ENCODE measurements at places on chromosomes 4 and X.

GRCh38 chrX:19684311-19684710, 169.0 kb upstream of the MAP3K15 start:
- no peak for DNase-seq

GRCh38 chr4:105896984-105897775, 1.9 kb downstream of the NPNT start:
- DNase-seq, result no peak

DNA sequence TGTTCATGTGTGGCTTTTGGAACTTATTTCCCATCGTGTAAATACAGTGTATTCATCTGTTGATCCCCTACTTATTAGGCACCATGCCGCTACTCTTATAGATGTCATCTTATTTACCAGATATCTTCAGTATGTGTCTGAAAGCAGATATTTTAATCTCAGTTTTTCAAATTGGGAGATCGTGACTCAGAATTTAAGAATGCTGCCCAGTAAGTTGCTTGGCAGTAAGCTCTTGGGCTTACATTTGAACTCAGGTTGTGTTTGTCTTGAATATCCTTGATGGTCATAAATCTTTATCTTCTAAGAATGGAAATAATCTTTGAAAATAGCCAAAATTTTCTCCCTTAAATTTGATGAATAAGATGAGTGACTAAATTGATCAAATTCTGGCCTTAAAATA, 45.9 kb upstream of the RPA4 start:
- no peak for DNase-seq

GRCh38 chr4:182400081-182400480, 156.9 kb downstream of the TENM3 start:
- DNase-seq, result no peak

DNA sequence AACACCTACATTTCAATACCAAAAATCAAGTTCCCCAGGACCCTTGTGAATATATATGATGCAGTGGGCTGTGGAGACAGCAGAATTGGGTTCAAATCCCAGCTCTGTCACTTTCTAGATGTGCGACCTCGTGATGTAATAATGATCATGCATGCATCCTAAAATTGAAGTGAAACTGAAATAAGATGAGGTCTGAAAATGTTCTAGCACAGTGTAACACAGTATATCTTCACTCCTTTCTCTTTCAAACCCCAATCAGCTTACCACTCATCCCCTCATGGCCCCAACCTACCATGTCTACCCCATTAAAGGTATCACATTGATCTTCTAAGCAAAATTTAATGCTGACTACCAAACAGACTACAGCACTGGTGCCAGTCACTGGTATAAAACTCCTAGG, 69.9 kb upstream of the BRS3 start:
- no peak for DNase-seq

DNA sequence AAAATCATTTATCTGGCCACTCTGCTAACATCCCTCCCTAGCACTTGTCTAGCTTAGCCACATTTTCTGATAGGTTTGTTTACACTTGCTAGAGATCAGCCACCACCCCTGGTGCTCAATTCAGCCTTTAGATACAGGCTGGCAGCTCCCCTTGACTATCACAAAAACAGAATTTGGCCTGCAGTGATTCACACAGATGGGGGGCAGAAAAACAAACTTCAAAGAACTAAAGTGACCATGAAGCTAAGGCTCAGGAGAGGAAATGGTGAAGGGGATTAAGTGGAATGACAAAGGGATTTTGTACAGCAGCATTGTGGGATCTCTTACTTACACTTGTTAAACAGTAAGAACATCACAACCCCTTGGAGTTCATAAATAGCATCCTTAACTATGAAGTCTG, 1718.0 kb upstream of the PCDH7 start:
- DNase-seq, result no peak

DNA sequence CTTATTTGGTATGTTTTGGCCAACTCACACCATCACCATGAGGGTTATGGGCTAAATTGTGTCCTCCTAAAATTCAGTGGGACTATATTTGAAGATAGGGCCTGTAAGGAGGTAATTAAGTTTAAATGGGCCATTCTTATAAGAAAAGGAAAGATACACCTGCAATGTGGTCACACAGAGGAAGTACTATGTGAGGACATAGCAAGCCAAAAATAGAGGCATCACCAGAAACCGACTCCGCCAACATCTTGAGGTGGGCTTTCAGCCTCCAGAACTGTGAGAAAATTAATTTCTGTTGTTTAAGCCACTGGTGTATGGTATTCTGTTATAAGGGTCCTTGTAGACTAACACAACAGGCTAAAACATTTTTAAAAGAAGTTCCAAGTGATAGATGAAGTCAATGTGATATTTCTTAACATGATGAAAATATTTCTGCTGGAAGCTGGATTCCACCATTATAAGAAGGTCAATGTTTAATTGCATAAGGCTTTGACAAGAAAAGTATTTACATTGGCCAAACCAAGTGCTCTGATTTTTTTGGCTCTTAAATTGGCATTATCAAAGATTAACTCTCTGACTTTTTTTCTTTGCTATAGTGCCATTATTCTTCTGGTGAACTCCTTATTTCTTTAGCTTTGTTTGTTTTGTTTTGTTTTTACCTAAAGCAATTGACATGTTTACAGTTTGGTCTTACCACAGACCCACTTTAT, 540.9 kb downstream of the PPARGC1A start:
- DNase-seq, result no peak

DNA sequence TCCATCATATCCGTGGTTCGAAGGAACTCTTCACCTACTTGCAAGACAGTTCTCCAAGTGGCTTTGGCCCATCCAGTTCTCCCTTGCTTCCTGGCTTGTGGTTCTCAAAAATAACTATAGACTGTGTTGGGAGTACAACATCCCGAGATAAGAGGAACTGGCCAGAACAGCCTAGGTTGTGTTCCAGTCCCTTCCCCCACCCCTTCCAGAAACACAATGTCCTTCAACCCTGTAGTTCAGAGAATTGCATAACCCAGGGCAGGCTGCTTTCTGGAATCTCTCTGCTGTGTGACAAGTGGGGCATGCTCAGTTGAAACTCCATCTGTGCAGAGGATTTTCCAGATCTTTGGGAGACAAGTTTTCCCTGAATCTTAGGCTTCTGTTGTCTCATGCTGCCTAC, 206.5 kb downstream of the PCDH10 start:
- no peak for DNase-seq

GRCh38 chr4:47647544-47647943, 162.5 kb downstream of the ATP10D start:
- no peak for DNase-seq

- no peak for DNase-seq
Measured at GRCh38 chr4:13263967-13264525, 220.1 kb downstream of the RAB28 start.

GRCh38 chr4:164701665-164702064, 52.3 kb upstream of the SMIM31 start:
- DNase-seq, result no peak

GRCh38 chr4:121551271-121551670, 145.5 kb downstream of the ANXA5 start:
- DNase-seq, result no peak

DNA sequence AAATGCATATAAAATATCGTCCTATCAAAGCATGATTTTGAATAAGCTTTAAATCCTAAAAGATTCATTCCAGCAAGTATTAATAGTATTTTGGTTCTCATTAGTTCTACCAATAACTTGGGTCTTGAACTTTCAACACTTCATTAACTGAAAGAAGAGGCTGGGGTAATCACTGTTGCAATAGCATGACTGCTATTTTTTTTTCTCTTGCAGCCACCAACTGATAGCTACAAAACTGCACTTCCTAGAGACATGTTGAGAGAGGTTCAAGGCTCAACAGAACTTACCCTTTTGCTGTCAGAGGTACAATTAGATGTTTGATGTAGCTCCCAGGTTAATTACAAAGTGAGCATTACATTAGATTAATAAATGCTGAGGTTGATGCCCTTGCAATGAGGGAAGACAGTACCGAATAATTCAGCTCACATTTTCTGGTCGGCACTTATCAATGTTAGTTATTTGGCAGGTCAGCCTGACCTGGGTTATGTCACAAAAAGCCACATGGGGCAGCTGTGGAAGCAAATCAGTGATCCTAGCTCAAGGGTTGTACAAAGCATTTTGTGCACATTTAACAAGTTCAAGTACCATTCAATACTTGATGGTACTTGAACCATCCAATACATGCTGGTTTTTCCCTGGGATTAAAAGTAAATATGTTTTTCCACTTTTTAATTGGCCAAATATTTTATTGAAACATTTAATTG, 29.9 kb upstream of the TET2 start:
- no peak for DNase-seq

GRCh38 chr4:134911941-134912340, 710.4 kb upstream of the PABPC4L start:
- no peak for DNase-seq

GRCh38 chrX:98717970-98718369, 1692.1 kb downstream of the PCDH19 start:
- DNase-seq, result no peak

DNA sequence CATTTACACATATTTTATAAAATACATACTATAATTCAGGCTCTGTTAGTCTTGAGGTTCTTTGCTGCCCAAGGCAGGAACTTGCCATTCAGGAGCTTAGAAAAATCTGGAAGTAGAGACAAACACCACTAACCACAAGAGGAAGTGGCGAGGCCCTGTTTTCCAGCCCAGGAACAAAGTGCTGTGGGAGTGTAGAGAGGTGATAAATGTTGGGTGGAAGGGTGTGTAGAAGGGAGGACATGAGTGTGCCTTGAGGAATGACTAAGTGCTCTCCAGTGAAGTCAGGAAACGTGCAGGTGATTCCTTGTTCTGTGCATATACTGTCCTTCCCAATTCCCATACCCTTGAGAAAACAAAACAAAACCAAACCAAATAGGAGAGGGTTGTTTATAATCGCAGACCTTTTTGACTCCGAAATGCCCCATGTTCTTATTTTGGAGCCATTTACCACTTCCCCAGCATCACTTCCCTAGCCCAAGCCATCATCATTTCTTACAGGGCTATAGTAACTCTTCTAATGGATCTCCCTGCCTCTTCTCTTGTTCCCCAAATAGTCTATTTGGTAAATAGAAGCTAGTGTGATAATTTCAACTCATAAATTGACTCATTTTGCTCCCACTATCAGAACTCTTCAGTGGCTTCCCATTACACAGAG, 83.2 kb downstream of the GPAT3 start:
- no peak for DNase-seq

GRCh38 chr4:71303287-71303686, 35.5 kb upstream of the SLC4A4 start:
- DNase-seq, result no peak

DNA sequence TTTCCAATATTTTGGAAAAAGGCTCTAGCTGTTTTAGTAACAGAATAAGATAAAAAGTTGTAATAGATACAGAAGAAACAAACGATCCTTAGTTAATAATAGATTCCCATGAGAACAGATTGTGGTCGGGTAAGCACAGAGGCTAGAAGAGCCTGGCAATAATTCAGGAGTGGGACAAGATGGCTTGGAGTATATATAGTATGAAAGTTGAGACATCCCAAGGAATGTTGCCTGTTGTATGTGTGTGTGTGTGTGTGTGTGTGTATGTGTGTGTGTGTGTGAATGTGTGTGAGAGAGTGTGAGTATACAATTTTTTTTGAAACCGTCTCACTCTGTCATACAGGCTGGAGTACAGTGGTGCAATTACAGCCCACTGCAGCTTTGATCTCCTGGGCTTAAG, 150.7 kb downstream of the PDGFC start:
- no peak for DNase-seq
